Germinal center (tissue), 1 donor: ENCODE measurements at places on chromosomes 1 and 21.

- peak; percentile 84 for DNase-seq
These were observed 9.2 kb downstream of the IKBKE start for GRCh38 chr1:206479183-206480125.

- DNase-seq = no peak
These were observed 156.5 kb downstream of the CASZ1 start for GRCh38 chr1:10639775-10640578.

DNA sequence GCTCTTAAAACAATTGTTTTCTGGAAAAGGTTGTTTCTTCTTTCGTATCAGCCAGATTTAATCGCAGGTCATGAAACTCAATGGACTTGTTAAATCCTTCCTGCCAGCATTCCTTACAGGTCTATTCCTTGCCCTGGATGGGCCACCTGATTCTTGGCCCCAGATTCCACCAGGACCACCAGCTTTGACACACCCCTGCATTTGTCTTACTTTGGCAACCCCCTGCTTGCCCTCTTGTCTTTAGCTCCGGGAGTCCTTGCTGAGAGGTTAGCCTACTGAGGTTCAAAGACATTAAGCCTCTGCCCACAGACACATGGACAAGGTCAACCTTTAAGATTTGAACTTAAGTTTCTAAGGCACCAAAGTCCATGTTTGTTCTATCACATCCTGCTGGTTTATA lies 27.1 kb upstream of the DAB1 start:
- no peak for DNase-seq

DNA sequence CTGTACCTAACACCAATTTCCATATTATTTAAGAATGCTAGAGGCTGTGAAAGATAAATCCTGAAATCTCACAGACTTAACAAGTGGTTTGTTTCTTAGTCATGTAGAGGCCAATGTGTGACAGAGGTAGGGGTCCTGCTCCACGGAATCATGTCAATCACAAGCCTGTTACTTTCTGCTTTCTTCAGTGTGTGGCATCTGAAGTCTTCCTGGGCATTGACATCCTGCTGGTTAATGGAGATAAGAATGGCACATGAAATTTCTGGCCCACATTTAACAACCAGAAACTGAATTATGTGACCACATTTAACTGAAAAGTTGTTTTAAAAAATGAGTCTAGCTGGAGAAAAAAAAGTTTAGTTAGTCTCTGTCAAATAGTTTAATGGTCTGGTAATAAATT lies 68.3 kb upstream of the PLA2G4A start:
- DNase-seq = no peak

- no peak for DNase-seq
These were observed 38.0 kb downstream of the ILDR2 start for GRCh38 chr1:166937329-166937728.
